CD4-positive, alpha-beta T cell (primary cell): ENCODE measurements at places on chromosomes 12 and 14.

DNA sequence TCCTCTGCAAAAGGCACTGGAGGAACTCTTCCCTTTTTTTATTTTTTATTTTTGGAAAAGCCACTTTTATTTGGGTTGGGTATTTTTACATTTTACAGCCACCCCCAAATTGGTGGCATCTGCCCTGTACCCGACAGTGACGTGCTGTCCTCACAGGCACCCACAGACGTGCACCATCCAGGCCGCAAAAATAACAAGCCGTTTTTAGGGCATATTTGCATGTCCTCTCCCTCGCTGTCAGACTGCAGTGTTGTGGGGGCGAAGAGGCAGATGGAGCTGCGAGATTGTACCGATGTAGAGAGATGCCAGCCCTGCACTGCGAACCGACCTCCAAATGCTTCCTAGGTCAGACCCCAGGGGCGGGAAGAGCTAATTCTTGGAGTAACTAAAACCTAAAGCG lies 12.2 kb downstream of the JDP2 start:
- H3K36me3 ChIP-seq = no peaks in the 10 kb centered on the region
- no peak for DNase-seq
- H3K4me1 ChIP-seq = peaks cover 4% of the 10 kb centered on the region
- no peak overlapping the region for H3K27ac ChIP-seq
- H3K4me3 ChIP-seq = no peak overlapping the region
- no peaks in the 10 kb centered on the region for H3K27me3 ChIP-seq

DNA sequence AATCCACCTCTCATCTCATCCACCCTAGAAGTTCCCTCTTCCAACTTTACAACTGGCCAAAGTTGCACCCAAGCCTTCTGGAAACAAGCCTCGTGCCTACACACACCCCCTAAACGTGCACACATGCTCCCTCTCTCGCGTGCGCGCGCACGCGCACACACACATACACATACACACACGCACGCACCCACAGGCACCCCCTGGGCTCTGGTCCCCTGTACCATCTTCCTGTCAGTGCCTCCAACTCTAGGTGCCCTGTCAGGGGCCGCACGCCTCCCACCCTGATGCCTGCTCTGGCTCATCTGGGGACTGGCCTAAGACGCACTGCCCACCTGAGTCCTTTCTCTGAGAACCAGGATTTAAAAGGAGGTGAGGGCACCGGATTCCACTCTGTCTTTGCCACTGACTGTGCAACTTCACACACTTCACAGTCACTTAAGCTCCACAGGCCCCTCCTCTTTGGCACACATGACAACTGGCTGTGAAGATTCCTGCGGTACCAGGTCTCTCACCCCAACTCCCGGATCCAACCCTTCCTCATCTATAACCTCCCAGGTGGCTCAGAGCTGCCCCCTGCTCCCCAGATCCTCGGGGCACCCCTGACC lies 45.5 kb downstream of the TESC start:
- H3K4me3 ChIP-seq = no peak overlapping the region
- no peaks in the 10 kb centered on the region for H3K4me1 ChIP-seq
- no peak for DNase-seq
- H3K36me3 ChIP-seq = no peaks in the 10 kb centered on the region
- no peaks in the 10 kb centered on the region for H3K27me3 ChIP-seq

DNA sequence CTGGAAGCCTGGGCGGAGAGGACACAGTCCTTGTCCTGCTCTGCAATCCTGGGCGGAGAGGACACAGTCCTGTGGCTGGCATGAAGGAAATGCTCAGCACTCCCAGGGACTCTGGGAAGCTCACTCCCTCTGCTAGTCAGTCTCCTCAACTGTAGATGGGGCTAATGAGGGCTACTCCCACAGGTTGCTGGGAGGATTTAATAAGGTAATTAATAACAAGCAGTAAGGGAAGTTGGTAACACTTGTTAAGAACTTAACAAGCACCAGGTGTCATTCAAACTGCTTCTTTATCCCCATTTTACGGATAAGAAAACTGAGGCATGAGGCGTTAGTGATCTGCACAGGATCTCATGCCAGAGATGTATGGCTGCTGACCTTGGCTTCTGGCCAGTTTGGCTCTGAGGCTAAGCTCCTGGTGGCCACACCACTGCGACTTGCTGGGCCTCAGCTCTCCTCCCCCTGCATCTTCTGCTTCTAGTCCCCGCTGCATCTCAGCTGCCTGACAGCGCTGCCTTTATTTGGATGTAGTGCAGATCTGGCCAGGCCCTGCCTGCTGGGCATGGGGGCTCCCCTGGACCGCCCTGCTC lies 54.1 kb upstream of the BEGAIN start:
- no peaks in the 10 kb centered on the region for H3K27me3 ChIP-seq
- no peak overlapping the region for H3K4me3 ChIP-seq
- no peak for DNase-seq
- no peaks in the 10 kb centered on the region for H3K36me3 ChIP-seq
- H3K27ac ChIP-seq = no peak overlapping the region

GRCh38 chr12:26396402-26396801 lies 201.0 kb downstream of the SSPN start:
- H3K36me3 ChIP-seq = peaks cover 39% of the 10 kb centered on the region
- no peak overlapping the region for H3K4me3 ChIP-seq
- no peak for DNase-seq
- H3K4me1 ChIP-seq = no peaks in the 10 kb centered on the region
- no peak overlapping the region for H3K27ac ChIP-seq

DNA sequence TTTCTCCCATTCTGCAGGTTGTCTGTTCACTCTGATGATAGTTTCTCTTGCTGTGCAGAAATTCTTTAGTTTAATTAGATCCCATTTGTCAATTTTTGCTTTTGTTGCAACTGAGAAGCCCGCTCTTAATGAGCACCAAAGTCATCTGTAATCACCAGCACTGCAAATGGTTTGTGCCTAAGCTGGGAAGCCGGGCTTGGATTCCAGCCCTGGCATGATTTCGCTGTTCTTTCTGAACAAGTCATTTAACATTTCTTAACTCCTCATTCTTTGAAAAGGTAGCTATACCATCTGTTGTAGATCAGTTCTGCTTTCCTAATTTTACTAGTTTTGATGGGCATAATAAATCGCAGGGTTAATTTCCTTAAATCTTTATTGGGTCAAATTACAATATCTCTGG lies 32.1 kb downstream of the PIWIL1 start:
- H3K36me3 ChIP-seq = no peaks in the 10 kb centered on the region
- no peak for DNase-seq
- H3K27me3 ChIP-seq = no peaks in the 10 kb centered on the region
- no peak overlapping the region for H3K27ac ChIP-seq
- no peak overlapping the region for H3K4me3 ChIP-seq
- H3K4me1 ChIP-seq = no peaks in the 10 kb centered on the region

GRCh38 chr12:42237052-42237852 lies 796 bp downstream of the YAF2 start:
- DNase-seq = peak; percentile 61
- H3K4me1 ChIP-seq = peaks cover 17% of the 10 kb centered on the region
- H3K4me3 ChIP-seq = peak overlapping the region; percentile 64
- peaks cover 7% of the 10 kb centered on the region for H3K36me3 ChIP-seq
